Suppressor macrophage (primary cell): ENCODE measurements at places on chromosomes 5 and 9.

DNA sequence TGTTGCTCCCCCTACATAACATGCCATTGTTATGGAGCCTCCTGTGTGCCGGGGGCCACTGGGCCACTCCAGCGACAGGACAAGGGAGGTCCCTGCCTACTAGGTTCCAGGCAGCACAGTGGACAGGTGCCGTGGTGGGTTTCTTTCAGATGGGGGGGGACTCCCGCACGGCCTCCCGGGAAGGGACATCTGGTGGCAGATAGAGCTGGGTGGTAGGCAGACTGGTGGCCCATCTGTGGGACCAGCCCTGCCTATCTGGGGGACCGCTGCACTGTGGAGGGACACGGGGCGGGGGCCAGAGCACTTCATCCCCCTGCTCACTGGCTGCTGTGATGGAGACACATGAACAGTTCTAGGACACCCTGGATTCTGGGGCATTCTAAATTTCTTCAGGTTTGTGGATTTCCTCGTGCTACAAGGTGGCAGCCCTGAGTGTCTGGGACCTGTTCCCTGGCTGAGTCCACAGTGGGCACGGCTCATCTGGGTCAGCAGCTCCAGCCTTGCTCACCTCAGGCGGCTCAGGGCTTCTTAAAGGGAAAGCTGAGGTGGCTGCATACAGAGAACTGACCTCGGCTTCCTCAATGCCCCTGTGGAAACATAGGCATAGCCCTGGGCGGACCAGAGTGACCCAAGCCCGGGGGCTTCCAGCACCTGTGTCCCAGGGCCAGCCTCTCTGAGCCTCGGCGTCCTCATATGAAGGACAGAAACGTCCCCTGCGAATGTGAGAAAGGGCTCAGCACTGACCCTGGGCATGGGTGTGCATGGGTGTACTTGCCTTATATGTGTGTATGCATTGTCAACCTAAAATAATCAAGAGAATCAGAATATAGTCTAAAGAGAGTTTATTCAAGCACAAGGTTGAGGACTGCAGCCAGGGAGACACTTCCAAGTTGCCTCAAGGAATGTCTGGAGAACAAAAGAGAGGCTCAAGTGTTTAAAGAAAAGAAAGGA lies 22.5 kb downstream of the FGD3 start:
- DNase-seq, result no peak

DNA sequence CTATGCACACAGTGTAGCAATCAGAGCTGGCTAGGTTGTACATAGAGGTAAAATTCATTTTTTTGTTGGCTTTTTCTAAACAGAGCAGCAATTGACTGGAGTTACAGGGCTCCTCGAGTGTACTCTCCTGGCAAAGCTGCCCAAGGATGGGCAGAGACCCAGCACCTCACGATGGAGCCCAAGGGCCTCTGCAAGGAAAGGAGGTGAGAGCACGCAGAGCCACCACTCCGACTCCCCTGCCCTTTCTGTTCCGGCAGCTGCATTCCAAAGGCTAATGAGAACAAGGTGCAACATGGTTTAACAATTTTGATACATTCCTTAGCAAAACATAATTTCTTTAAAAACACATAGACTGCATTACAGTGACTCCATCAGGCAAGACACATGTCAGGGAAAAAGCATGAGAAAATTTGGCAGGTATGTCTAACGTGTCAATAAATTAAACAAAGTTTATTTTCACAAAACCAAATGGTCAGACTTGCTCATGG lies 47.5 kb downstream of the SAXO1 start:
- no peak for DNase-seq

- no peak for DNase-seq
These were observed 15.6 kb upstream of the PTBP3 start for GRCh38 chr9:112349008-112349333.

DNA sequence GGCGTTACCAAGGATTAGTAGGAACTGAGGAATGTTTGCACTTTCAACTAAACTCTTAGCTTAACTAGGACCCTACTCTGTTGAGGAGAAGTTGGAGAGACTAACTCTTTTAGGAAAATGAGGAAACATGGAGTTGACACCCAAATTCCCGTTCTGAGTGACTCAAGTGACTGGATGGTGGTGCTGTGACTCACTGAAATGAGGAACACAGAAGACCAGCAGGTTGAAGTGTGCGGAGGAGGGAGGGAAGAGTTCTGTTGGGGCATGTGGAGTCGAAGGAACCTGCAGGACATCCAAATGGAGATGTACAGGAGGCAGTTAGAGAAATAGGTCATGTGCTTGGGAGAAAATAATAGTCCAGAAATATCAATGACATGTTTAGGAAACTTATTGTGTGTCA lies 8.2 kb downstream of the HEXB start:
- peak; percentile 70 for DNase-seq

- no peak for DNase-seq
These were observed 128.1 kb upstream of the CACNA1B start for GRCh38 chr9:137749511-137749910.

DNA sequence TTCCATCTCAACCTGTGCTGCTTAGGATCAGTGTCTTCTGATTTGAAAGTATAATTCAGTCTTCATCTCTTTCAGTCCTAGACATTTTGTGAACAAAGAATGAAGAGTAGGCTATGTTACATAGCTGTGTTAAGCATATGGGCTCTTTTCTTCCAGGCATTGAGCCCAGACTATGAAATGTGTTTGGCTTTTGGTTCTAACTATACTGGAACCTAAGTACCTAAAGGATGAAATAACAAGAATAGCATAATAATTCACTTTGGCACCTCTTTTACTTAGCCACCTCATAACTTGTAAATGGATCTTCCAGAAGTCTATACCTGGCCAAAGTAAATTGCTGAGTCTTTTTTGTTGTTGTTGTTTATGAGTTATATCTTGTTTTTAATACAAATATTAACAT lies 71.4 kb downstream of the SLF1 start:
- DNase-seq, result no peak

GRCh38 chr9:106478727-106479126 lies 384.2 kb upstream of the ZNF462 start:
- no peak for DNase-seq

DNA sequence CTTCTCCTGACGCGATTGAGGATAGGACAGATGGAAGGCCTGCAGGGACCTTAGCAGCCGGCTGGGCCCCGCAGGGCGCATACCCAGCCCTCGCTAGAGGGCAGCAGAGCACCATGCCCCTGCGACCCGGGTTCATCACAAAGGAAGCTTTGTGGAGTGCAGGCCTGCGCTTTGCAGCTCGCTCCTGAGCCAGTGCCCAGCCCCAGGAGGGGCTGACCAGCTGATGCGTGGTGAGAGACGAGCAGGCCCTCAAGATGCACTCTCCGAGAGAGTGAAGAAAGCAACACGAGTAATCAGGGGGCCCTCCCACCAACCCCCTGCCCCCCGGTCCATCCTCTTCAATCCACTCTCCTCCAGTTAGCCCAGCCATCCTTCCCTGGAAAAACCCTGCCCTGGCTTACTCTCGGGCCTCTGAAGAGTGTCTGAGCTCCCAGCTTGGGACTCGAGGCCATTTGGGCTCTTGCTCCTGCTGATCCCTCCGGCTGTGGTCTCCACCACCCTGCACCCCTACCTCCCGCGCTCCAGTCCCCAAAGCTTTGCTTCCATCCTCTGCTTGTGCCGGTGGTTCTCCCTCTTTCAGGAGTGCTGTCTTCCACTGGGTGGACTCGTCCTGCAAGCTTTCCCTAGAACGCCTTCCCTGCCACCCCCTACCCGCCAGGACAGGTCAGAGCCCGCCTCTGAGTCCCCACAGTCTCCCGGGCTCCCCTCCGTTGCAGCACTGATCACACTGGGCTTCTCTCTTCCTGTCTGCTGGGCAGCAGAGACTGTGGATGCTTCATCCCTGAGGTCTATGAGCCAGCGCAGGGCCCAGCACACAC lies 9.1 kb upstream of the KIF12 start:
- peak; percentile 72 for DNase-seq

GRCh38 chr9:15086156-15086763 lies 176.0 kb upstream of the FREM1 start:
- DNase-seq, result no peak

DNA sequence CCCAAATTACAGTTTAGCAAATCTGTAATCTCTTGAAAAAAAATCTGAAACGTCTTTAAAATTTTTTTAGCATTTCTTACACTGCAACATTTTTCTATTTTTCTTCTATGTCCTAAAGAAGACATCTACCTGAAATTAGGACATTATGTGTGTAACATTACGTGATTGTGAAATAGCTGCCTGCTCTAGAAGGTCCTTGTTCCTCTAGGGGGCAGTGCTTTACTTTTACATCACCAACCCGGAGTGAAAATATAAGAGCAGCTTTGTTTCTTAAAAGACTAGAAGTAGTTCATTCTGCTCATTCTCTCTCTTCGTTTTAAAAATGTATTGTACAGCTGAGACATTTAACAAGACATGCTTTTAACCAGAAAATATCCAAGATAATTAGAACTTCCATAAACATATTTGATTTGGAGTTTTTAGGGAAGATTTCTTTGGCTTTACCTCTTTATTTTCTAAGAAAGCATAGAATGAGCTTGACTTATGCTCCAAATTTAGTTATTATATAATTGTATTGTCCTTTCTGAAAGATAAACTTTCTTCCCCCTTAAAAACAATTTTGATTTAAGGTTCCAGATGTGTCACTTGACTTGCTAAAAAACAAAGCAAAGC lies 48.1 kb upstream of the RIOK2 start:
- DNase-seq, result peak; percentile 88

DNA sequence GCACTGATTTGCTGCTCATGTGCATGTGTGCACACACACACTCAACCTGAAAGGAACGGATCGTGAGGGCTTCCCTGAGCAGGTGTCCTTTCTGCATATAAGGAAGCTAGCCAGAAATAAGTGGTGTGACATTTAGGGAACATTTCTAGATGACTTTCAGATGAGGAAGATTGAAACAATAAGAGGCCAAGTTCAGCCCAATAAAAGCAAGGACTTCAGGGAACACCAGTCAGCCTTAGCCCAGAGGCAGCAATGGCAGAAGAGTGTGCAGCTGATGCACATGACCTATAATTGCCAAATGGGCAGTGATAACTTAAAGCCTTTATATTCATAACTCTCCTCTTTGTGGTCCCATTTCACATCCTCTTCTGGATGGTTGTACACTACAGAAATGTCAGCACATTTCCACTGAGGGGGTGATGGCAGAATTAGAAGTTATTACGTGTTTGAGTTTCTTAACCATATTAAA lies 255.5 kb downstream of the TRIM32 start:
- DNase-seq, result no peak

- no peak for DNase-seq
These were observed 25.1 kb downstream of the ADGRD2 start for GRCh38 chr9:124475158-124475867.

GRCh38 chr5:98898743-98899142 lies 30.1 kb downstream of the CHD1 start:
- DNase-seq, result no peak

DNA sequence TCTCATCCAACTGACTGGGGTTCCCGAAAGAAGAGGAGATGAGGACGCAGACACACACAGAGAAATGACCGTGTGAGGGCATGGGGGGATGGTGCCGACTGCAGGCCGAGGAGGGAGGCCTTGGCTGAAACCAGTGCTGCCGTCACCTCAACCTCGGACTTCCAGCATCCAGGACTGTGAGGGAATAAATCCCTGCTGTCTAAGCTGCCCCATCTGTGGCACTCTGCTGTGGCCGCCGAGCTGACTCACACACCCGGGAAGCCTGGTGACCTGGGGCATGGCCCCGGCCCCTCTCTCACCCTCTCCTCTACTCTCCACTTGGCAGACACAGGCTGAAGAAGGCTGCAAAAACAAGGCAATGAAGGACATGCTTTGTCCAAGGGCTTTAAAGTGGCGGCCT lies 4.4 kb upstream of the COL5A1 start:
- DNase-seq, result no peak

DNA sequence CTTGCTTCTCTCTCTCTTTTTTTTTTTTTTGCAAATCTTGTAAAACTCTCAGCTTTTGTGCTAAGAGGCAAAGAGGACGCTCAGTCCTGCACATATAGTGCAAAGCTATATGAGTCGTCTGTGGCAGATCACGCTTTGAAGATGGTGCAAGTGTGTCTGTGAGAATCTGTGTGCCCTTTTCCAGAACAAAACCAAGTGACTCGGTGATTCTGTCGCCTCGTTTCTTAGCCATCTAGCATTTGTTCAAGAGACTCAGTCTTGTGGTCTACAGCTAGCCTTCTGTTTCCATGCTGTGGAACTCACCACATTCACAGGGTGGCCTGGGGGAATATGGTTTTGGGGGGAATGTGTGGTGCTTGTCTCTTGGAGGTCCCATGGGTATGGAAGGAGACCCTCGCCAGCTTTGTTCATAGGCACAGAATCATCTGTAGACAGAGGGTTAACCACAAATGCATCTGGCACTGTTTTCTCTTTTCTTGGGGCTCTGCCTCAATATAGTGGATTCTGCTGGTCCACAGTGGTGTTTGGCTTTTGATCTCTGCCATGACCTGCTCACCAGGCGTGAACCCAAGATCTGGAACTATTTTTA lies 82.1 kb downstream of the C9orf152 start:
- no peak for DNase-seq

DNA sequence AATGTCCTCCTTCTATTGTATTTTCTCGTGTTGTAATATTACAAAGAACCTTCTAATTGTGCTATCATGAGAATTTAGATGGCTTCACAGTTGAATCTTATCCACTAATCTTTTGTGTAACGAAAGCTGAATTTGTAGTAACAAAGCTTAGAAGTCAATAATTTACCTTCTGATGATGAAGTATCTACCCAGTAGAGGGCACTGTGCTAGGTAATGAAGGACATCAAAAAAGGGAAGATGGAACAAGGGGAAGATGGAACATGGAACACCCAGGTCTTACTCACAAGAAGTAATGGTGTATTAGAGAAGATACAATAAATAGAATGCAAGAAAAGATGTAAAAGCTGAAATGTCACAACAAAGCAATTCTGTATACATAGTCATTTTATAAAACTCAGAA lies 131.0 kb upstream of the CCNG1 start:
- DNase-seq, result peak; percentile 46

- DNase-seq, result no peak
These were observed 28.8 kb downstream of the MLLT3 start for GRCh38 chr9:20593537-20593936.

DNA sequence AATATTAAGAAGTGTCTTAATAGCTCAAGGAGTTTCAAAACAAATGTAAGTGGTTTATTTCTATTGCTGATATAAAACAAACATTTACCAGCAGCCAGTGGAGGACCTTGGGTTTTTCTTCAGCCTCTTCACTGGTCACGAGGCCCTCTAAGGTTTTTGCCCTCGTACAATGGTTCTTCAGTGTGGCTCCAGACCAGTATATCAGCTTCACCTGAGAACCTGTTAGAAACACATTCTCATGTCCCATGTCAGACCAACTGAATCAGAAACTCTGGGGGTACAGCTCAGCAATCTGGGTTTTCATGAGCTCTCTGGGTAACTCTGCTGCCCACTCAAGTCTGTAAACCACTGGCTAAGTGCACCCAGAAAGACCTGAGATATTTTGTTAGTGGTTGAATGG lies 12.9 kb downstream of the WWC1 start:
- DNase-seq, result no peak

GRCh38 chr5:140674211-140674610 lies 835 bp upstream of the DND1 start:
- DNase-seq, result no peak
